ENCODE measurements at places on chromosomes 1 and 21.

- DNase-seq, result no peak
Observed at GRCh38 chr21:46207920-46208591, 20.5 kb downstream of the LSS start.

DNA sequence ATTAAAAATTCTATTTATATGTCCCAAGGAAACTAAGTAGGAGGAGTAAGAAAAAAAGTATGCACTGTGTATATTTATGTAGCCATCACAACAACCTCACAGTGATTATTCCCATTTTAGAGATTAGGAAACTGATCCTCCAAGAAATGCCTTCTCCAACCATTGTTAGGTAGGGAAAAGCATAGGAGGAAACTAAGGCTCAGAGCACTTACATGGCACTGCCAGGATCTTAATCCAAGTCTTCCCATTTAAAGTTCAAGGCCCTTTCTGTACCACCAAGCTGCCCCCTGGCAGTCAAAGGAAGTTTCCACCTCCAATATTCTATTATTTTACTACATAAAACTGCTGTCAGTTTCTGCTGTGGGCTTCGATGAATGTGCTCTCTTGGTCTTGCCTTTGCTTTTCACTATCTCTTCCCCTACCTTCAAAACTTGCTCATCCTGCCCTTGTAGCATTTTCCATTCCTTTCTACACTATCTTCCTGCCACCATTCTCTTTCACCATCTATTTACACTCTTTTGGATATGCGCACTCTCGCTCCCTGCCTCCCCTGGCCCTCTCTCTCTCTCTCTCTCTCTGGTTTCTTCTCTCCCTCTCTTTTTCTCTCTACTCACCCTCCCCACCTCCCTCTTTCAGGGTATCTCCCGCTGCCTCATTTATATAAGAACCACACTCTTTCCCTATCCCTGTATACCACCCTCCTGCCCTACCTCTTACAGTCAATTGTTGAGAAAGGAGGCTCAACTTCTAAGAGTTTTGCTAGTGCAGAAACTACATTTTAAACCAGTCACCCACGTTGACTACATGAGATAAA lies 34.0 kb downstream of the PUM1 start:
- DNase-seq, result no peak

GRCh38 chr1:117670976-117671780 lies 65.3 kb downstream of the TENT5C start:
- DNase-seq, result no peak

GRCh38 chr1:113534875-113535274 lies 144.6 kb downstream of the MAGI3 start:
- no peak for DNase-seq
